Articular chondrocyte of knee joint (primary cell): ENCODE measurements at places on chromosomes 2 and 18. TPM values are rescaled to one million over a fixed set of nuclear protein-coding genes. Genes with fewer than 3 reads are reported as not detected.

DYNAP gene
- not detected in 2 replicates for total RNA-seq

UPP2 gene
- total RNA-seq: 0.11 and 0.13 TPM in 2 replicates

ZDBF2 gene
- 15.3 and 20.9 TPM in 2 replicates for total RNA-seq

AMER3 gene
- total RNA-seq: not detected in 2 replicates

CHMP3 gene
- total RNA-seq: 99.6 and 100.0 TPM in 2 replicates

WNT10A gene
- total RNA-seq: not detected in 2 replicates

GPBAR1 gene
- total RNA-seq: 0.11 and 0.26 TPM in 2 replicates

GALNT5 gene
- total RNA-seq: 59.5 and 82.7 TPM in 2 replicates

IRS1 gene
- 31.0 and 33.8 TPM in 2 replicates for total RNA-seq

DSC2 gene
- total RNA-seq: 0.97 and 1.3 TPM in 2 replicates

CD207 gene
- not detected in 2 replicates for total RNA-seq

CACNB4 gene
- total RNA-seq: 93.8 and 102 TPM in 2 replicates

MROH2A gene
- total RNA-seq: not detected in 2 replicates

CYP26B1 gene
- 0.52 and 1.5 TPM in 2 replicates for total RNA-seq

SP110 gene
- total RNA-seq: 22.2 and 26.1 TPM in 2 replicates

MYO7B gene
- total RNA-seq: 0.11 and 0.13 TPM in 2 replicates

HOXD10 gene
- 0.78 and 1.2 TPM in 2 replicates for total RNA-seq

NUP35 gene
- 10.3 and 10.8 TPM in 2 replicates for total RNA-seq

C2orf80 gene
- not detected in 2 replicates for total RNA-seq

FOXI3 gene
- not detected in 2 replicates for total RNA-seq

MYL12A gene
- total RNA-seq: 560 and 622 TPM in 2 replicates

SPRED2 gene
- total RNA-seq: 14.2 and 14.8 TPM in 2 replicates

KIAA2012 gene
- under 0.01 TPM in 1 of 2 replicates, not detected in the other for total RNA-seq
